ENCODE measurements at places on chromosomes 12 and 14.

GRCh38 chr12:96501133-96501761, 11.9 kb downstream of the CFAP54 start:
- DNase-seq: no peak

DNA sequence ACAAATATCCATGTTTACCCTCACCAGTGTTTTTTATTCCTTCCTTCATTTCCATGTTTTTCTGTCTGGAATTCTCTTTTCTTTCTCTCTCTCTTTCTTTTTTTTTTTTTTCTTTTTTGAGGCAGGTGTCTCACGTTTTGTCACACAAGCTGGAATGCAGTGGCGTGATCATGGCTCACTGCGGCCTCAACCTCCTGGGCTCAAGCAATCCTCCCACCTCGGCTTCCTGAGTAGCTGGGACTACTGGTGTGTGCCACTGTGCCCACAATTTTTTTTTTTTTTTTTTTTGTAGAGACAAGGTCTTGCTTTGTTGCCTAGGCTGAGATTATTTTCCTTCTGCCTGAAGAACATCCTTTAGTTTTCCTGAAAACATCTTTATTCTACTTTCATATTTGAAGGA, 15.0 kb upstream of the AMIGO2 start:
- DNase-seq: no peak

- peak; percentile 7 for DNase-seq
These were observed 39.9 kb downstream of the ATL1 start for GRCh38 chr14:50599700-50600444.

DNA sequence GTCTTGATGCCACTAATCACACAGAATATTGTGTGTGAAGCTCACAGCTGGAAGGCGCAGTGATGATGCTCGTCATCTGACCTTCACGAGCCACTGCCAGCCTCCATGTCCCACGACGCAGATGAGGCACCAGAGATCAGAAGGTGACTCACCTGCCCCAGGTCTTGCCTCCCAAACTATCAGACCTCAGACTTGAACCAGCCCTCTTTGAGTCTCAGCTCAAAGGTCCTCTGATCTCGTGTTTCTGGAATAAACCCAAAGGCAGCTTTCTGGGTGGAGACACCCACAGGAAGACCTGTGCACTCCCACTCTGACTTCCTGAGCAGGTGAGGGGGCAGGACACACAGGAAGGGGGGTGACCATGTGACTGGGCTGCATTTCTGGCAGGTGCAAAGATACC, 19.6 kb upstream of the CHGA start:
- no peak for DNase-seq

DNA sequence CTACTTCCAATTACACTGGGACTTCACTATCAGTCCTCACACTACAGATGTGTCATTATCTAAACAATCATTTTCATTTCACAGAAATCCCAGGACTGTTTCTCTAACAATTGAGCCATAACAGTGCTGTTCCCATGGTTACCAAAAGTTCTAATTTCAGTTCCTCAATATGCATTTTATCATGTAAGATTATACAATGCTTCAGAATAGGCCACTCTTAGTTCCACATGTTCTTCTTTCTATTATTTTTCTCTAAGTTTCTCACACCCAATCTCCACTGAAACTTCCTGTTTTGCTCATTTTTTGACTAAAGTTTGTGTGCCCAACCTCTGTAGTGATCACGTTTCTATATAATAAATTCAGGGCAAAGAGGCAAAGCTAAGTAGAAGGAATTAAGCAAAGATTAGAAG, 185.8 kb downstream of the DUSP6 start:
- no peak for DNase-seq

GRCh38 chr12:96359328-96359727, 40.9 kb downstream of the CDK17 start:
- no peak for DNase-seq
